ENCODE measurements at places on chromosomes 5 and 9.

DNA sequence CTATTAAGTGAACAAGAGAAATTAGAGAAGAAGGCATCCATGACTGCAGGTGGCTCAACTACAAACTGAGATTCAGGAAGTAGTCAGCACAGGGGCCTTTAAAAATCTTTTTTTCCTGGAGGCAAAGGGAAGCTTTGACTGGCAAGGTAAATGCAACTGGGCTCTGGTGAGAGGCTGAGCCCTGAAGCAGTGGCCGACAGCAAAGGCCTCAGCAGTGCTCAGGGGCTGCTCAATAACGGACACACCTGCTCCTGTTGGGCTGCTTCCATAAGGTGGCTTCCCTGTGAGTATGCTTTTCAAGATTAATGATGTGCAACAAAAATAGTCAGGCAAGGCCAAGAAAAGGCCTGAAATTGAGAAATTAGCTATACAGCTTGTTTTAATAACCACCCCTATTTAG lies 134.2 kb upstream of the RGMB start:
- no peak for DNase-seq

DNA sequence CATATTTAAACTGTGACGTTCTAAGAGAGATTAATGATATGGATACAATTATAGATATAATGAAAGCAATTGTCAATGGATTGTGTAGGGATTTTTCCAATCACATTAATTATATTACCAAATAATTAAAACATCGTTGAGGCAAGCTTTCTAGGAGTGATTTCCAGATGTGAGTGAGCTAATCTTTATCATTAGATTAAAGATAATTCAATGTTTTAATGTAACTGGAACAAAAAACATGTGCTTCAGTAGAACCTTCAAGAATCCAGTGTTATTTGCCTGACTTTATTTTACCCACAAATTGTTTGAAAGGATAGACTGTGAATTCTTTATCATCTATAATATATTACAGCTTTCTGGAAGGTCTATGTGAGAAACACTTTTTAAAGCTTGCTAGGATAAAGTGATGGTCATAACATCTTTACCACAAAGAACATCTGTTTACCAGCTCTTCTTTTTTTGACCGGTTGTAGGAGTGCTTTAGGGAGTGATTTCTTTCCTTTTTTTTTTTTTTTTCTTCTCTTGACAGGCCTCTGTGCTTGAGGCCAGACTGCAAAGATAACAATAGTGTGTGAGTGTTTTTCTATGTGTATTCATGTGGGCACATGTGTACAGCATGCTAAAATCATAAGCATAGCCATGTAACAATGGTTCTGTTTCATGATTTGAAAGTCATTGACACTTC lies 35.0 kb downstream of the SNCAIP start:
- no peak for DNase-seq

DNA sequence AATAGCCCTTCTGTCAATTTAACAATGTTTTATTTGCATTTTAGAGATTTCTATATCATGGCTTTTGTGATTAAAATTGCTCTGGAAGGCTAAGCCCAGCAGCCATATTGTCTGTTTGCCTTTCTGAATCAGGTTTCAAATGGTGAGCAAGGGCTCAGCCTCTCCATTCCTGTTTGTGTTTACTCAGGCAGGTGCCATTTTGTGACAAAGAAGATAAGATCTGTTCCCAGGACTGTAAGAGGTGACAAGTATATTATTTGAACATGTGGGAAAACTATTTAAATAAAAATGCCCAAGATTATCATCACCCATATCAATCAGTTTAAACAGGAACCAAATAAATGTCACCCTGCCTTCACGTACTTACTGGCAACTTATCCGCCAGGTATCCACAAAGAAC lies 641.3 kb upstream of the KLF4 start:
- DNase-seq: no peak

DNA sequence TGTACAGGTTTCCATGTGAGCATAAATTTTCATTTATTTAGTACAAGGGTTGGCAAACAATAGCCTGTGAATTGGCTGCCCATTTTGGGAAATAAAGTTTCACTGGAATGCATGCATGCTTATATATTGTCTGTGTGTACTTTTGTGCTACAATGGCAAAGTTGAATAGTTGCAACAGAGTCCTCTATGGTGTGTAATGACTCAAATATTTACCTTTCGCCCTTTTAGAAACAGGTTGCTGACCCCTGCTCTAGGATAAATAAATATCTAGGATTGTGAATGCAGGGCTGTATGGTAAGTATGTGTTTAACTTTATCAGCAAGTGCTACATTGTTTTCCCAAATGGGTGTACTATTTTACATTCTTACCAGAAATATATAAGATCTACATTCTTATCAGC lies 47.2 kb downstream of the XRCC4 start:
- DNase-seq: no peak

DNA sequence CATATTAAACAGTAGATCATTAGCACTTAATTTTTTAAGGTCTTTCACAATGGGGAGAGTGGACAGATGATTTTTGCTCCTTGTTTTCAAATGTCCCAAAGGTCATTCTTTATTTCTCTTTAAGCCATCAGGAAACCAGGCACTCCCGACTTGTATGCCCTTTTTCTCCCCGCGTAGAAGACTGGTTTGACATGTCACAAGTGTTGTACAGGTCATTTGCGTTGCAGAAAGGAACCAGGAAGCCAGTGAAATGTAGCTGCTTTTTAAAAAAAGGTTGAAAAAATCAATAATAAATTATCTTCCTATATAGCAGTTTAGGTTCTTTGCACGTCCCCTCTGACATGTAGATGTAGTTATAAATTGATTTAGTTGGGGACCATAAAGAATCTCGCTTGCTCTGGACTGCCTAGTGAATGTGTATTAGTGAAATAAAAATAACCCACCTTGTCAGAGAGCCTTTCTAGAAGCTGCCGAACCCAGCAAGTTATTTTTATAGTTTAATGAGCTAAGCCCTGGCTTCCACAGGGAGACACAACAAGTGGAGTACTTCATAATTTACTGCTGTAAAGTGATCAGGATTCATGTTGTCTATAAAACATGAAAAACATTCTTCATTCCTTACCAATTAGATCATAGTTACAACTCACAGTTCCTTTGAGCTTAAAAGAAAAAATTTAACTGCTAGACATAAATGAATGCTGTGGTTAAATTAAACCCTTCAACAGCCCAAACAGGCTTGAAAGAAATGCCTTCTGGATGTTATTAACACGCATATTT lies 404.6 kb downstream of the CSNK1G3 start:
- no peak for DNase-seq

DNA sequence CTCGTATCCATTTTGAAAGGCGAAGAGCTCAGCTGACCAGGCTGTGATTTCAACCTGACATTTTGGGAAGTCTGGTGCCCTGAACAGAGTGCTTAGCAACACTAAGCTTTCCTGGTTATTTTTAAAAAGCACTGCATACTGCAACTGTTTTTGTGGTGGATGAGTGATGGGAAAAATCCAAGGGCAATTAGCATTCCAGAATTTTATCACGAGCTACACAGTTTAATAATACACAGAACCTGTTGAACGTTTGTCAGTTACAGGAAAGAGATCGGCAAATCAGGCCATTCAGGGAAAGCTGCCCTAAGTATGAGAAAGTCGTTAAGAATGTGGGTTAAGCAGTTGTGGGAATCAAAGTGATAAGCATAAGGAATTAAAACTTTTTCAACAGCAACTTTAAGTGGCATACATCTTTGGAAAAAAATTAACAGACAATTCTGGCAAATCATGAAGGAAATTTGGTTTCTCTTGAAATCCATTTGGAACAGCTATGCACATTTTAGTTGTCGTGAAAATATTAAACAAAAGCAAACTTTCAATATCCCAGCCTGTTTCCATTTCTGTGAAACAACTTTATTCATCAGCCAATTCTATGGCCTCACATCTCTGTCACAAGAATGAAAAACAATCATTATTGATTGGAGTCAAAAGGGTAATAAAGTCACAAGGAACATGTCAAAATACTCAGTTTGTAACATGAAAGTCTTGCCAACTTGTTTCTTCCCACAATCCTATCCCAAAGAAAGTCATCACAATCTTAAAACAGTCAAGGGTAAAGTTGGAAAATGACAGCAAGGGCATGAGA lies 25.7 kb downstream of the PUM3 start:
- no peak for DNase-seq

DNA sequence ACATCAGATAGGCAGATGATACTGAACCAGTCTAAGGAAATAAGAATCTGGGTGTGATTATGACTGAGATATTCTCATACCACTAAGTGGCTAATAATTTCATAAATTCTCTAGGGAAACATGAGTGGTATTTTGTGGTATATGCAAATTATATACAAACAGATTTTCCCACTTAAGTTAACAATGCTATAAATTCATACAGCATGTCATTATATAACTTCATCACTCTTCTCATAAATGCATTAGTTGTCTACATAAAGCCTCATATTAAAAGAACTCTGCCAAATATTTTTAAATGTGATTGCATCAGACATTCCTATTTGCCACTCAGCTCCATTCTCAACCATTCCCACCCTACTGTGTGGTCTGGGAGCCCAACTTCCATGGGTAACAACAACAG lies 226.5 kb downstream of the TLE1 start:
- DNase-seq: no peak

GRCh38 chr9:26244661-26245451 lies 566.6 kb upstream of the TUSC1 start:
- DNase-seq: no peak

DNA sequence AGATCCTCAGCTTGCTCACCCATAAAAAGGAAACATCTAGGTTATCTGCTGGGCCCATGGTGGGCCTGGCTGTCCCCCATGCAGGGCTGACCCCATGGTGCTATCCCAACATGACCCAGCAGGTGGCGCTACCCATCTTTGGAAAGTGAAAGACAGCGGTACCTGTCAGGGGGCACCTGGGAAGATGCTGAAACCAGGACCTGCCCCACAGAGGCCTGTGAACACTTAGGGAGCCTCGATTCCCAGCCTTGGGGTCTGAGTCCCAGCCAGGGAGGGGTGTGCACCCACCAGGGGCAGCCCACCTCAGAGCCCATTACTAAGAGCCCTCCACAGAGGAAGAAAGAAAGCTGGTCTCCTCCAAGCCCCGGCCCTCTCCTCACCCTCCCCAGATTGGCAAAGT lies 46.6 kb upstream of the IPPK start:
- DNase-seq: peak; percentile 73

- no peak for DNase-seq
Measured at GRCh38 chr9:133633681-133634080, 2.5 kb upstream of the DBH start.

GRCh38 chr9:111898331-111899096 lies 1.9 kb downstream of the UGCG start:
- DNase-seq: no peak

GRCh38 chr5:140672455-140673186 lies 755 bp downstream of the DND1 start:
- DNase-seq: no peak

GRCh38 chr9:87263291-87263690 lies 234.4 kb upstream of the DAPK1 start:
- DNase-seq: no peak

DNA sequence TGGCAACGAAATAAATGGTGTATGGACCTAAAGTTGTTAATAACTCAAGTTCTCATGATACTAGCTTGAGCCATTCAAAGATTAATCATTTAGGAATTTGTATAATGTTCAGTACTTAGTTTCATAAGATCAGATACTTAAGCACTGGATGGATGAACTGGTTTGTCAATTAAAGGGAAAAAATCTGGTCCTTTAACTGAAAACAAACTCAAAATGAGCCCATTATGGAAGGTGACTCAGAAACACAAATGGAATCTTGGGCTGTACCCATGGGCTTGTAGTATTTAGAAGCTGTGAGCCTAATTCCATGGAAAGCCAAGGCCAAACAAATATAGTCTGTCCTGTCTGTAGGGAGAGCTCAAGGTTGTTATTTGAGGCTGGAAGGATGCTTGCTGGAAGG lies 27.6 kb upstream of the ADRB2 start:
- no peak for DNase-seq

- no peak for DNase-seq
Measured at GRCh38 chr5:21818370-21818720, 1034.8 kb downstream of the CDH12 start.

GRCh38 chr5:141507387-141508091 lies 18.7 kb downstream of the PCDHGC5 start:
- no peak for DNase-seq

DNA sequence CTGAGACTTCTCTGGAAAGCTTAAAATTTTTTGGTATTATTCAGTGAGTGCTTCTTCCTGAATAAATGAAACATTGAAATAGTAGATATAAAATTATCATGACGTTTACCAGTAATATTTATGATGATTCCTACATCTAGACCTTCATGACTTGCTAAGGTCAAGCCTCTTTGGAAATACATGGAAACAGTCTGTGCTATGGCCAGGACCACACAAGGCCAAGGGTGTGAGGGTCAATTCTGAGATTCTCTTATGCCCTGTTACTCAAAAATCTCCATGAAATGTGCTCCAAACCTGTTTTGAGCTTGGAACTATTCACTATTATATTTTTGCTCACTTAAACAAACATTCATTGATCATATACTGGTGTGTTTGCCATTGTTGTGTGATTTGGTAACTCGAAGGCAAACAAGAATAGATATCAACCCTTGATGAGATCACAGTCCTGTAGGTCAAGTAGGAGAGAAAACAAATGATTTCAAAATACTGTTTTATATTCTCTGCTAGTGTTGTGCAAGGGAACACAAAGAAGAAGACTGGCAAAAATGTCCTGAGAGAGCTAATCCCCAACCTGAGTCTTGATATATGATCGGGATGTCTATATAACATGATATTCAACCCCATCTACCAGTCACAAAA lies 1254.9 kb upstream of the DMAC1 start:
- DNase-seq: no peak

DNA sequence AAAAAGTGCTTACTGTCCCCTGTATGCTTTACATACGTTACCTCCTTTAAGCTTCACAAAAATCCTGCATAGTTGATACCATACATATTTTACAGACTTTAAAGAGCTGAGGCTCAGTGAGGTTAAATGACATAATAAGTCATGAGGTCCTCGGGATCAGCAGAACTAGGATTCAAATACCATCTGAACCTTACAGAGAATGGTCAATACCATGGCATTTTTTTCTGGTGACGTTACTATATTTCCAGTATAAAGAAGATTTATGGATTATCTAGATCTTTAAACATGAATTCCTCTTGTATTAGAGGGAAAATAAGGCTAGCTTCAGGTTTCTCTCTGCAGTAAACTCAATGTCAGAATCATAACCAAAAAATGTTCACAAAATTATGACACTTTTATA lies 153.7 kb upstream of the GPR151 start:
- no peak for DNase-seq

DNA sequence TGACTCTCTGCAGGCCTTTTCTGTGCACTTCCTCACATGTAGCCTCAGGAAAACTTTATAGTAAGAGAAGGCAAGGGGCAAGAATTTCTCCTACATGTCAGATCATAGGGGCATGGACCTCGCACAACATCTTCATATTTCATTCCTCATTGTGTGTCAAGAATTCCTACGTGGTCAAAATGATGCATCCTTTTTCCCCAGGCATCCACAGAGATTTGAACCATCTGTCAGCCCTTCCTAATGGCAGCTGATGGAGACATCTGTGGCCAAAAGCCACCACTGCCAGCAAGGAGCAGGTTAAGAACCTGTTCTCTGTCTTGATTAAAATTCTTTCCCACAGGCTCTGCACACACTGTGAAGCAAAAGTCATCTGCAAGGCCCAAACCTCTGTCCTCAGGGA lies 42.5 kb downstream of the MFAP3 start:
- no peak for DNase-seq
